ENCODE measurements at places on chromosomes 3 and 15.

DNA sequence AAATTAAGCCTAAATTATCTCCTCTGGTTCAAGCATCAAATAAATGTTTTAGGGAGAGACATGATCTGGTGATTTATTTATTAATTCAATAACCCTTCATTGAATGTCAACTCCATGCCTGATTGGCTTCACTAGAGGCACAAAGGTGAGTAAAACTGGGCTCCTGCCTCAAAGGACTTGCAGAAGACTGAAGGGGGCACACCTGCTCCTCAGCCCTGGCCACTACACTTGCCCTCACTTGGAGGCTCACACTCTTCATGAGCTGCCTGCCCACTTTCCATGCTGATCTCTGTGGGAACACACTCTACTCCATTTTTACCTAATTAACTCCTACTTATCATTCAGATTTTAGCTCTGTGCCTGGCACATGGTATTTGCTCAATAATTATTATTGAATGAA lies 84.4 kb upstream of the KCNMB2 start:
- no peak for DNase-seq

- no peak for DNase-seq
These were observed 29.7 kb downstream of the TJP1 start for GRCh38 chr15:29792426-29793159.

GRCh38 chr15:88613074-88613944 lies 7.8 kb upstream of the AEN start:
- no peak for DNase-seq

GRCh38 chr15:89448825-89449224 lies 47.6 kb downstream of the RHCG start:
- DNase-seq, result no peak

DNA sequence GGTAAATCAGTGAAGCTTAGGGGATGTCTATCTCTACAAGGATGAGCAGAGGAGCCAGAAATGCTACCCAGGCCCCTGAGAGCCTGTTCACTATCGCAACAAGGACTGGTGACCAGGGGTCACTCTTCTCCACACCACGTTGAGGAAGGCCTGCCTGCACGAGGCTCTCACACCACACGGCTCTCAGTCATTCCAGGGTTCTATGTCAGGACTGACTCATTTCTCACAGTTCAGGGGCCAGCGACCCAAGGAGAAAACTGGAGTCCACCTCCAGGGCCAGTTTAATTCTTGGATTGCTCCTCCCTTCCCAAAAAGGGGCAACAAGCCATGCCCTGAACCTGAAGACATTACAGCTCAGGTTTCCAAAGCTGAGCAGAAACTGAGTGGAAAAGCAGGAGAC lies 33.9 kb downstream of the ANP32A start:
- DNase-seq, result peak; percentile 32

- peak; percentile 66 for DNase-seq
These were observed 65.8 kb downstream of the PDE8A start for GRCh38 chr15:85047271-85047948.
